ENCODE measurements at places on chromosomes 4 and X.

DNA sequence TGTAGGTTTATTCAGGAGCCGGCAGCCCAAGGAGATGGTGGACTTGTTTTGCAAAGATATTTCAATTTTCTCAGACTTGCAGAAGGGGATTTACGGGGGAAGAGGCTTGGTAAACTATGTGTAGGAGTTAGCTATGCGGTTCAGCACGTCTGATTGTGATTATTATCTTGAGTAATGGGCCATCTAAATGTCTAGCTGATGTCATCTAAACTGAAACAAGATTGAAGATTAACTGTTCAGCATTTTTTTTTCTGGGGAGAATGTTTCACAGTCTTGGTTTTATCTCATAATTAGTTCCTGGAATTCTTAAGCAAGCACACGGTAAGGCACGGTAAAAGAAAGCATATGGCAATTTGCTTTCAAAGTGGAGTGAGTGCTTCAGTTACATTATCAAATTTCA lies 207.3 kb upstream of the CXorf51B start:
- DNase-seq: no peak

DNA sequence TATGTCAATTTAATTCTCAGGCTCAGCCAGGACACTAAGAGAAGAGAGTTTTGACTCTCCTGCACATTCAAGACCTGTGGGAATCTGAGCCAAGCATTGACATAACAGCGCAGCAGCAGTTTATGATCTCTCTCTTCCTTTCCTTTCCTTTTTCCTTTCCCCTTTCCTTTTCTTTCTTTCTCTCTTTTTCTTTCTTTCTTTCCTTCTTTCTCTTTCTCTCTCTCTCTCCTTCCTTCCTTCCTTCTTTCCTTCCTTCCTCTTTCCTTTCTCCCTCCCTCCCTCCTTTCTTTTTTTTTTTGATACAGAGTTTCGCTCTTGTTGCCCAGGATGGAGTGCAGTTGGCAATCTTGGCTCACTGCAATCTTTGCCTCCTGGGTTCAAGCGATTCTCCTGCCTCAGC lies 21.6 kb downstream of the SAT1 start:
- DNase-seq: no peak

DNA sequence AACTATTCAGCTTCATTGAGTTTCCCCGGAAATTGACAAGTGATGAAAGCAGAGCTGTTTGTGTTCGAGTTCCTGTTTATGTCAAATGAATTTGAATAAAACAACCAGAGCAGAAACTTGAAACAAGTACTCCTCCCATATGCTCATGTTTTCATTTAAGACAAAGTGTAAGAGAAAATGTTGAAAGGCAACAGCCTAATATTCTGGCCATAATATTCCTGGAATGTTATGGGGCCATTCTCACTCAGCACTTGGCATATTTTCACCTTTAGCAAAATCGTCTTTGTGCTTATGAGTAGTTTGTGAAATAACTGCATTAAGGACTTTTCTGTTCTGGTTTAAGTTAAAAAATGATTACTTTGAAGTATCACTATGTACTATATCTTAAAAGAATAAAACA lies 276.0 kb upstream of the FAT1 start:
- no peak for DNase-seq

DNA sequence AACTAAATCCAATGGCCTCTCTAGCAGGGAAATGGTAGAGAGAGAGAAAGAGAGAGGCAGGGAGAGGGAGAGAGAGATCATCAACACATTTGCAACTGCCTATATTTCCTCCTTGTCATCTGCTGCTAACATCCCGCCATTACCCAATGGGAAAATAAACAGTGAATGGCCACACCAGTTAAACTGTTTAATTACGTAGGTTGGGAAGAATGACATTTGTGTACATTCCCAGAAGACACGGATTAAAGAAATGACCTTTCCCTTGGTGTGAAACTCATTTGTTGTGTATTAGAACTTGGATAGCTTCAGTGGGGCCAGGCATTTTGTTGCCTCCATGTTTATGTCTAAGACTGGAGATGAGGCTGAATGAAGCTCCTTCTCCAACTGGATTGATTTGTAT lies 95.8 kb upstream of the GPC4 start:
- no peak for DNase-seq

DNA sequence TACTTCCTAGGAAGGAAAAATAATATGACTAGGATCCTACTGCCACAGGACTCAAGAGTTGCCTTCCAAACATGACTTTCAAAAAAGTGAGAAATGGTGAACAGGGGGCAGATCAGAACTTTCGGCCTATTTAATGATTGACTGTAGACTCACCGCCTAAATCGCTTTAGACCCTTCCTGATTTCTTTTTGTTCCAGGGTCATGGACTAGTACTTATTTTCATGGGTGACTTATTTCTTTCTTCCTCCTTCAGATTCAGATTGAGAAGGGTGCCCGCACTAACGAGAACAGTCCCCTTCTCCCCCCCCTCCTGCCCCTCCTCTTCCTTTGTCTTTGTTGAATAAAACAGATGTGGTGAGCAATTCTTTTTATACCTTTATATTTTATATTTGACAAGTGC lies 48.0 kb upstream of the KLHL8 start:
- DNase-seq: no peak
